Aorta (tissue), 5 donors: ENCODE measurements at places on chromosomes 11 and 22.
A peak's percentile ranks its signal among the peaks of the same experiment; 100 is the strongest.

DNA sequence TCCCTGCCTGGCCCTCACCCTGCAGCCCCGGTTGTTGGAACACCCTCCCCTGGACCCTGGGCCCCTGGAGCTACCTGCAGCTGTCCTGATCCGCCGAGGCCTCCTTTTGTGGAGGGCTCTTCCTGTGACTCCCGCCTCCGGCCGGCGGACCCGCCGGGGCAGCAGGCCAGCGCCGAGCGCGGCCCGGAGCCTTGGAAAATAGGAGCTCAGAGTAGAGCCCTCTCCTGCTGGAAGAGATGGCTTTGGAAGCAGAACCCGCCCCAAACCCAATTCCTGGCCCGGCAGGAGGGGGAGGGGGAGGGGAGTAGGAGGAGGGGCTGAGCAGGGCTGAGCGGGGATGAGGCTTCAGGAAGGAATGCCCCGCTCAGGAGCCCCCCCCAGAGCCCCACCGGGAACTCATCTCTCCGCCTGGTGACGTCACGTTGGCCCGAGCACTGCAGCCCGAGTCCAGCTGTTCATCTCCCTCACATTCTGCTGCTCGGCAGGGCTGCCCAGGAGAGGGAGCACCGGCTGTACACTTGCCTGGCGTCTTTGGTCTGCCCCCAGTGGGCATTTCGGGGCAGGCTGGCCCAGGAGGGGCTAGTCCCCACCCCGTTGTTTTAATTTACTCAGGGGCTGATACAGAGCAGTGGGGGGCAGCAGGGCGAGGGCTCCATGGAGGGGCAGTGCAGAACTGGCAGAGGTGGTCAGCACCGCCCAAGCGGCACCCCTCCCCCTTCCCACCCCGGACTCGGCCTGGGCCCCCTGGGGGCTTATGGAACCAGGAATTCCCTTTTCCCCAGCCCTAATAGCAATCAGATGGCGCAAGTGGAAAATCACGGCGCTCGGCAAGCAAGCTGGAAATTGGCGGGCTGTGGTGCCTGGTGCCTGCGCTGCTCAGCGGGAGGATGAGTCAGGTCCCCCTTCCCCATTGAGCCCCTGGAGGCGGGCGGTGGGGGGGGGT, at the start of gene MRGPRF:
Gene MRGPRF (minus strand): TSS at position 238 of the 943 bp plus-strand sequence. CDS start 3,345 bp downstream, outside the sequence.
- H3K27ac ChIP-seq: peak within 1 kb of the TSS; percentile 90
- H3K4me1 ChIP-seq: no peaks in the 10 kb centered on the region
- no peaks in the 10 kb centered on the region for H3K27me3 ChIP-seq
- peak within 1 kb of the TSS; percentile 79 for H3K4me3 ChIP-seq

- no peak overlapping the region for H3K27ac ChIP-seq
These were observed 137.7 kb upstream of the BLID start for GRCh38 chr11:122253589-122254231.

DNA sequence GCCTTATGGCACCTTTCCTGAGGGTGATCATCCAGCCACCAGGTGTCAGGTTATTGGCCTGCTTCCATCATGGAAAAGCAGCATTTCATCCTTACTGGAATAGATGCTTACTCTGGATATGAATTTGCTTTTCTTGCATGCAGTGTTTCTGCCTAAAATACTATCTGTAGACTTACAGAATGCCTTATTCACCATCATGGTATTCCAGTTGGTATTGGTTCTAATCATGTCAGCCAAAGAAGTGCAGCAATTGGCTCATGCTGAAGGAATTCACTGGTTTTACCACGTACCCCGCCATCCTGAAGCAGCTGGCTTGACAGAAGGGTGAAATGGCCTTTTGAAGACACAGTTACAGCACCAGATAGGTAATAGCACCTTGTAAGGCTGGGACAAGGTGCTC, 194.2 kb downstream of the AASDHPPT start:
- no peak overlapping the region for H3K27ac ChIP-seq
- H3K36me3 ChIP-seq: no peaks in the 10 kb centered on the region
- no peak overlapping the region for H3K4me3 ChIP-seq
- no peaks in the 10 kb centered on the region for H3K27me3 ChIP-seq
- H3K4me1 ChIP-seq: no peaks in the 10 kb centered on the region

DNA sequence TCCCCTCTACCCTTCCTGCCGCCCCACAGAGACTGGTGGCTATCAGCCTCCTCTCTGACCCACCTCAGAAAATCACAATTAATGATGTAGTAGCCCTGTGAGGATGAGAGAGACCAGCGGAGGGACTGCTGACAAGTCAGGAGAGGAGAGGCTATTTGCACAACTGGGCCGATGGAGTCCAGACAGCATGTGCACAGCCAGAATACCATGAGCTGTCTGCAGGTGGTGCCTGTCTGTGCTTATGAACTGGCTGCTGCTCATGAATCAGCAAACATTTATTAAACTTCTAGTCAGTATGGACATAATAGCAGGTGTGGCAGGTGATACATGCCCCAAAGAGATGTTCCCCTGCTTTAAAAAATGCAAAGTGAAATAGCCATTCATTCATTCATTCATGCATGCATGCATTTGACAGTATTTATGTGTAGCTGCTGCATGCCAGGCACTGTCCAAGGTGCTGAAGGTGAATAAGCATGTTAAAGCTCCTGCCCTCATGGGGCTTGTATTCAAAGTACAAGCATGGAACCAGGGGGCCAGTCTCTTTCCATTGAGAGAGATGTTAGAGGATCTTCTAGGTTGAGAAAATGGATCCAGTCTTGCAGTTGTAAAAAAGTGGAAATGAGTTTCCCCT, 141.3 kb downstream of the GRIK4 start:
- H3K27ac ChIP-seq: no peak overlapping the region
- no peak for DNase-seq
- no peaks in the 10 kb centered on the region for H3K36me3 ChIP-seq
- no peak overlapping the region for H3K4me3 ChIP-seq
- H3K27me3 ChIP-seq: no peaks in the 10 kb centered on the region

- H3K4me1 ChIP-seq: no peaks in the 10 kb centered on the region
- no peaks in the 10 kb centered on the region for H3K36me3 ChIP-seq
- no peak overlapping the region for H3K4me3 ChIP-seq
- H3K27me3 ChIP-seq: no peaks in the 10 kb centered on the region
- no peak overlapping the region for H3K27ac ChIP-seq
These were observed 253.2 kb downstream of the ST3GAL4 start for GRCh38 chr11:126608658-126609057.

DNA sequence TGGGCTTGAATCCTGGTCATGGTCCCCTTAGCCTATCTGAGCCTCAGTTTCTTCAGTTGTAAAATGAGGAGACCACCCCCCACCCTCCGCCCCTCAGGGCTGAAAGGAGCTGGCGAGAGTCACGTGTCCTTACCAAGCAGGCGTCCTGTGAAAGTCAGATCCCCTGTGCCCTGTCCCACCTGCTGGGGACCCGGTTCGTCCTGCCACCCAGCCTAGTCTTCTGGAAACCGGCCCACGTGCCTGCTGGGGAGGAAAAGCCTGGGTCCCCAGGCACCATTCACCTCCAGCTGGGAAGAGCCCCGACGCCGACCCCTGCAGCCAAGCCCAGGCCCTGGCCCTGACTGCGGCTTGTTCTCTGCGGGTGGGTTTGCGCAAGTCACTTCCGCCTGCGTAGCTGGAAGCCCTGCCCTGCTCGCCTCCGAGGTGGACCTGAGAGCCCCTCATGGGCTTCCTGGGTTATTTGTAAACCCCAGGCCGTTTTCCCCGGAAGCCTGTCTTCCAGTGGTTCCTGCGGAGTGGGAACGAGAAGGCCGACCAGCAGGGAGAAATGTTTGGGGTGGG, 679 bp upstream of the SSH3 start:
- peak overlapping the region; percentile 67 for H3K4me3 ChIP-seq
- H3K27me3 ChIP-seq: no peaks in the 10 kb centered on the region
- H3K27ac ChIP-seq: no peak overlapping the region

DNA sequence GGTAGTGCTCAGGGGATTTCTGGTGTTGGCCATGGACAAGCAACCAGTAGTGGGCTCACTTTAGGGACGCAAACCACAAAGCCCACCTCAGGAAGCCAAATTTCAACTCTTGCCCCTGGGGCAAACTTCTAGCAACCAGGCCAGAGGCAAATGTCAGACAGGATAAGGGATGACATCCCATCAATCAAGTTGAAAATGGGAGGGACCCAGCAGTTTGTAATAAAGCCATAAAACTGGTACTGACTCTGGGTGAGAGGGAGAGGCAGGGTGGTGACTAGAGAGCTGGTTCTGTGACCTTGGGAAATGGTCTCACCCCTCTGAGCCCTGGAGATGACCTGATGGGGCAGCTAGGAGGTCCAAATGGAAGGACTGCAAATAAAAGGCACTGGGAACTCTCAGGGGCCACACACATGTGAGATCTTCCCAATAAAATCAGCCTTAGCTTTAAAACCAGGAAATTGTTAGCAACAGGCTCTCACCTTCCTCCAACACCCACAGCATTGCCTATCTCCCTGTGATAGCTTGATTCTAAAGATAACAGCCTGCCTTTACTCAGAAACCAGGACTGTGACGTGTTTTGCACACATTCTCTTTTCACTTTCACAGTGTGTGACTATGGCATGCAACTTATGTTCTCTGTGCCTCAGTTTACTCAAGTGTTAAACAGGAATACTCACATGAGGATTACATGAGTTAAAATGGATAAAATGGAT, 6.4 kb upstream of the TBC1D10A start:
- no peaks in the 10 kb centered on the region for H3K4me1 ChIP-seq
- no peak overlapping the region for H3K27ac ChIP-seq
- no peak for DNase-seq
- no peaks in the 10 kb centered on the region for H3K27me3 ChIP-seq

- H3K27ac ChIP-seq: no peak overlapping the region
- H3K4me3 ChIP-seq: no peak overlapping the region
- H3K27me3 ChIP-seq: no peaks in the 10 kb centered on the region
- no peak for DNase-seq
- no peaks in the 10 kb centered on the region for H3K36me3 ChIP-seq
- no peaks in the 10 kb centered on the region for H3K4me1 ChIP-seq
These were observed 130.9 kb downstream of the KIF18A start for GRCh38 chr11:27977031-27977430.

- H3K4me1 ChIP-seq: no peaks in the 10 kb centered on the region
- DNase-seq: no peak
- no peaks in the 10 kb centered on the region for H3K27me3 ChIP-seq
- H3K36me3 ChIP-seq: no peaks in the 10 kb centered on the region
These were observed 165.6 kb downstream of the SHANK2 start for GRCh38 chr11:71086687-71087258.

- no peak overlapping the region for H3K27ac ChIP-seq
- H3K36me3 ChIP-seq: no peaks in the 10 kb centered on the region
- H3K4me3 ChIP-seq: no peak overlapping the region
- no peaks in the 10 kb centered on the region for H3K4me1 ChIP-seq
These were observed 1.4 kb upstream of the MAPK11 start for GRCh38 chr22:50271519-50271970.

DNA sequence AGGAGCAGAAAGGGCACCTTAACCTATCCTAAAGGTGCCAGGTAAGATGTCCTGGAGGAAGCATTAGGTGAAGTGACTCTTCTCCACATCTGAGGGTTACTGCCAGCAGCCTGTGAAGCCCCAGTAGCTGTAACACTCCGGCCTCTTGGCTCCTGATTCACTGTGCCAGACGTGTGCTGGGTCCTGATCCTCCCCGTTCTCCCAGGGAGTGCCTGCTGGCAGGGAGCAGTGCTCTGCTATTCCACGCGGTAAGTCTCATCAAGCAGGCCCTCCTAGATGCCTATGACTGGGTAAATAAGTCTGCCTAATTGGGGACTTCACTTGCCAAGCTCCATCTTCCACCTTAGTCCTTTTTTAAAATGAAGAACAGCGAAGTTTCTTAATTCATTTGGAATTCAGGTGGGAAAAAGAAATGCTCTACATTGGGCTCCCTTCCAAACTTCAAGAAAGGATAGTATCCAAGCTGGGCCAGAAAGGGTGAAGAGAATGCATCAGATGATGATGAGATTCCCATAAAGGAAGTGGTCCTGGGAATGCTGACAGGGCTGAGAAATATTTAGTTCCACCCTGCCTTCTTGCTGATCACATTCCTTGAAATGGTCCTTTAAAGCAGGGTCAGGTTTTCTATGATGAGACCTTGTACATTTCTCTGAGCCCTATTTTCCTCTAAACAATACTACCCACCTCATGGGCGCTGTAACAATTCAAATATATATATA, 188.0 kb downstream of the MAML2 start:
- peak; percentile 64 for DNase-seq
- peak overlapping the region; percentile 47 for H3K27ac ChIP-seq
- H3K4me3 ChIP-seq: no peak overlapping the region
- no peaks in the 10 kb centered on the region for H3K27me3 ChIP-seq

DNA sequence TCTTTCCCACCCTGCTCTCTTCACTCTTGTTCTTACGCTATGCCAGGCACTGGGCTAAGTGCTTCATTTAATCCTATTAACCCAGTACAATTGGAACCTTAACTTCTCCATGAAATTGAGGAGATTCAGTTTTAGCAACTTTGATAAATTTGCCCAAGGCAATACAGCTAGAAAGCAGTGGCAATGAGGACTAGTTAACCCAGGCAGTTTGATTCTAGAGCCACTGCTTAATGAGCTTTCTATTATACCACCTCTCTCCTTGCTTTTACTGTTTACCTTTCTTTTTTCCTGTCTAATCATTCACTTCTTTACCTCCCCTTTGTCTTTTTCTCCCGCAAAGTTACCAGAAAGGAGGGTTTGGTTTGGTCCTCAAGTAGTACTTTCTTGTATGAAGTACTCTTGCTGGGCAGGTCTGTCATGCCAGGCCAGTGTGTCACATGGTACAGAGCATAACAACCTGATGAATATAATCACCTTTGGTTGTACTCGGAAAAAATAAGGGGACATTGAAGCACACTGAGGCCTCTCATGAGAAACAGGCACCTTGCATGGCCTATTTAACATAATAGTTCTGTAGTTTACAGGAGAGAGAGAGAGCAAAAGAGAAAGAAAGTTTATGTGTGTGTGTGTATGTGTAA, 70.6 kb downstream of the PDHX start:
- DNase-seq: no peak
- no peaks in the 10 kb centered on the region for H3K36me3 ChIP-seq
- H3K4me3 ChIP-seq: no peak overlapping the region
- H3K27me3 ChIP-seq: no peaks in the 10 kb centered on the region
- no peaks in the 10 kb centered on the region for H3K4me1 ChIP-seq

DNA sequence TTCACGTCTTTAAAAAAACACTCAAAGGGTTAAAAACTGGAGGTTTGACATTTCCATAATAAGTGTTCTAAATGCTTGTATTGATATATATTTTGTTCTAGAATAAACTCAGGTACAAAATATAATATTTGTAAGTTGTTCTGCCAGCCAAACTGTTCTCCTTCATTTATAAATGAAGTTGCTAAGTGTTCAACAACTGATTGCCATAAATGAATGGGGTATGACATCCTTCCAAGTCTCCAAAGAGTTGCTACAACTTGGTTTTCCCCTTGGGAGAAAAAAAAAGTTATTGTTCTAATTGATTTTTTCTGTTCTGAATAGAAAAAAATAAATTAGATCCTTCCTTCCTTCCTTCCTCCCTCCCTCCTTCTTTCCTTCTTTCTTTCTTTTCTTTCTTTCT, 65.4 kb upstream of the BLID start:
- H3K27me3 ChIP-seq: no peaks in the 10 kb centered on the region
- H3K27ac ChIP-seq: no peak overlapping the region
- no peak for DNase-seq
- peaks cover 8% of the 10 kb centered on the region for H3K36me3 ChIP-seq

- no peak overlapping the region for H3K4me3 ChIP-seq
- H3K27ac ChIP-seq: no peak overlapping the region
- DNase-seq: no peak
- H3K4me1 ChIP-seq: peaks cover 5% of the 10 kb centered on the region
These were observed 61.3 kb downstream of the TRIM44 start for GRCh38 chr11:35723913-35724312.

GRCh38 chr11:124920870-124921609, 2.0 kb downstream of the HEPN1 start:
- no peaks in the 10 kb centered on the region for H3K36me3 ChIP-seq
- peak overlapping the region; percentile 22 for H3K4me3 ChIP-seq
- DNase-seq: peak; percentile 85
